ENCODE measurements at places on chromosomes 12 and 14.
A peak's percentile ranks its signal among the peaks of the same experiment; 100 is the strongest.

- no peak for DNase-seq
Measured at GRCh38 chr14:91243074-91243471, 1.4 kb downstream of the GPR68 start.

GRCh38 chr14:59870277-59871165 is at the start of gene RTN1:
RTN1 (minus strand) TSS chr14:59870776; CDS start chr14:59870630, 146 bp downstream.
- peak; percentile 6 for DNase-seq

DNA sequence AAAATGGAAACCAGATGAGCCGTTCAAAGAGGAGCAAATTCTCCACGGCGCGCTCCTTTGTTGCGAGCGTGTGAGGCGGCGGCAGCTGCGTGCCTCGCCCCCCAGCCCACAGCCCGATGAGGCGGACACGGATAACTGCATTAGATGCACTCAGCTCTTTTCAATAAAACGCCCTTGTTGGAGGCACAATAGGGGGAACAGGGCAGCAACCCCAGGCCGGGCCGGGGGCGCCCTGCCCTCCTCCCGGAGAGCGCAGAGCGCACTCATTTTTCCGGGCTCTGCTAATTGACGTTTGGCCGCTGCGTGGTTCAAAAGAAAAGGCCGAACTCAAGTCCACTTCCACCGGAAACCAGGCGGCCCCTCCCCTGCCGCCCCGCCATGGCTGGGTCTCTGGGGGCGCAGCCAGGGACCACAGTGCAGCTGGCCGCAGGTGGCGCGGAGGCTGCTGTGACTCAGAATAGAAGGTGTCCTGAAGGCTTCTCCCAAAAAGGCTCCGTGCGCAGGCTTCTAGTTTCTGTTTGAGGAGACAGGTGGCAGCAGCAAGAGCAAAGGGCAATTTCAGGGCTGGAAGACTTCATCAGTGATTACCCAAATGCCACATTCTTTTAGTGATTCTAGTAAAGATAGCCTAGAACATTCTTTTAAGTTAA is 29.0 kb upstream of the SMOC1 start:
- no peak for DNase-seq

- no peak for DNase-seq
Measured at GRCh38 chr12:94676031-94676641, 25.8 kb upstream of the TMCC3 start.

DNA sequence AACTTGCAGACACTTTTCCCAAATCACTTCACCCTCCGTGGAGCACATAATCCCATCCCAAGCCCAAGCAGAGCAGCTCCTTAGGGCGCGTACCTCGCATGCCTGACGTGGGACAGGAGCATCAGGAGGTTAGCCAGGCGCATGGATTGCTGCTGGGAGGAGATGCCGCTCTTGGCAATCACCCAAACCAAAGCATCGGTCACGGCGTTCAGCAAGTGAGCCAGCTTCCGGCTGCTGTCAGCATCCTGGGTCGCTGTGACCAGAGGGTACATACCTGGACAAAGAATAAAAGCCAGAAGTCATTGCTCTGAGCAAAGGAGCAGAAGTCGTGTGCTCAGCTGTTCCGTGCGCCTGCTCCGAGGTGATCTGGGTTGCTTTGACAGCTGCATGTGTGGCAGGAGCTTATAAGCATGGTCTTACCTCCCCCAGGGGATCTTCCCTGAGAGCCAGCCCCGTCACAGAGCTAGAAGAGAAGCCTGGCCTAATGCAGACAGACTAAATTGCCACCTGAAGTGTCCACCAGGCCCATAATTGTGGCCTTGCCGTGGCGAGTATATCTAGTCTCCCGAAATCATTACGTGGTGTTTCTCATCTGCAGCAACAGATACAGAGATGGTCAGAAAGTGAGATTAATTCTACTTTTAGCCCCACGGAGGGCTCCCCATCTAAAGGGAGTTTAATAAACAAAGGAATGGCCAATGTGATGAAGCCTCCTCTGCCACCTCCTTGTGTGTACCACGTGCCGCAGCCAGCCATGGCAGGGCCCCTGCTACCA is 59.1 kb downstream of the ESR2 start:
- DNase-seq = no peak

GRCh38 chr12:44574586-44574985 is 301.5 kb downstream of the NELL2 start:
- no peak for DNase-seq

GRCh38 chr14:58778202-58778601 is 140.4 kb downstream of the DACT1 start:
- DNase-seq = no peak

DNA sequence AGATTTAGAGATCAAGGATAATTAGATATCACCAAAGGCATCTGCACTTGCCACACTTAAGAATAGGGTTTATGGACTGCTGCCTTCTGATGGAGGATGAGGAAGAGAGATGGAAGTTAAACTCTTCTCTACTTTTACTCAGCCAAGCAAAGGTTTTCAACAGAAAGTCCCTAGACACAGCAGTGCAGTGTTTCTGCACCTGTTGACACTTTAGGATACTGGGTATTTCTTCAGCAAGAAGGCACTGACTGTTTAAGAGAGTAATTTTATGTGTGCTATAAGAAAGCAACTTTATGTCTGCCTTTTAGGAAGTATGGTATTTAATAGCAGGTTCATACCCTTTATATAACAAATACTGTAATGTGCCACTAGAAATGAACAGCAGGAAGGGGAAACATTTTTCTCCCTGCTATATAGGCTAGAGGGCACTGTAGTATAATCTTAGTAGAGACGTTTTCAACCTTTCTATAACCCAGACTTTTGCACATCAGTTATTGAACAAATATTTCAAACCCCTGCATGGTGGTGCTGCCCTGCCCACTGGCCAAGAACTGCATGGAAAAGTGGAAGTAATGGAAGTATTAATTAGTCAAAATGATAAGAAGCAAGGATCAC is 225.0 kb upstream of the GRIP1 start:
- DNase-seq = no peak

- no peak for DNase-seq
Measured at GRCh38 chr12:78407722-78408121, 456.9 kb upstream of the SYT1 start.

GRCh38 chr14:105549481-105549880 is 23.1 kb downstream of the TMEM121 start:
- no peak for DNase-seq

GRCh38 chr12:2111826-2112225 is 59.0 kb downstream of the CACNA1C start:
- no peak for DNase-seq

DNA sequence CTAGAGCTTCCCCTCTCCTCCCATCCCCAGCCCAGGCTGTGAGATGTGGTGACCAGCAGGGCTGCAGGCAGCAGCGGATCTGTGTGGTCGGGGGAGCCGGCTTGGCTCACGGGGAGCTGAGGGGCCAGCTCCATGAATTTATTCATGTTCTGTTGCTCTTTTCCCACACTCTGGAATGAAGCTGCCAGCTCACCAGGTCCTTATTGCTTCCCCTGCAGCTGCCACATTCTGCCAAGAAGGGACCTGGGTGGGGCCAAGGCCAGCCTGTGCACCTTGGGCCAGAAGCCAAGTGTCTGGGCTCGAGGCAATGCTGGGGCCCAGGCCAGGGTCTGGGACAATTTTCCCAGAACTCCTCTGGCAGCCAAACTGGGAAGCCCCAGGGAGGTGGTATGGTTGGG is 2.5 kb upstream of the C1QL4 start:
- DNase-seq = no peak

DNA sequence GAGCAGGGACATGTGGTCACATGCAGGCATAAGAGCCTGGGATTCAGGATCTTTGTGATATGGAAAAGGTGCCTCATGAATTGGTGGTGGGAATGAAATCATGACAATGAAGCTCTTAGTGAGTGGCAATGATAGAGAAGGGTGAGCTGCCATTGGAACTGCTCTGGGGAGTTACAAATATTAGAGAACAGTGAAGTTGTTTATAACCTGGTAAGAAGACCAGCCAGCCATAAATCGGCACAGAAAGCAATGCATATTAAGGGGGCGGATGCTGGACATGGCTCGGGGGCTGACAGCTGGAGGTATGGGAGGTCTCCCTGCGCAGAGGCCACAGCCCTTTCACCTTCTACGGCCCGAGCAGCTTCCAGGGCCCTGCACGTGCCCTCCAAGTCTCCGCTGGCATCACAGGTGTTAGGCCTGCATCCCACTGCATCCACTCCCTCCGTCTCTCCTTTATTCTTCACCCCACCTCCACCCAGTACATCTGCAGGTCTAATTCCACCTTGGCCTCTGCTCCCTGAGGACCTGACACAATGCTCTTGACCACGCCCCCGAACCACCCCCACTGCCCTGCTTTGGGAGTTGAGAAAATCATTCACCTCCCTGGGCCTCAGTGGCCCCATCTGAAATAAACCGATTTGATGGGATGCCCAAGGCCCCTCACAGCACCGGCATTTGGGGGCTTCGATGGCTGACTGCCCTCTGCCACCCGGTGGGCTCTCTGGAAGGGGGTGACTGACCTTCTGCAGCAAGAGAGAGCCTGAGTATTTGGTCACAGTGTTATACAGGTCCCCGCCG is 4.1 kb downstream of the CACNA2D4 start:
- DNase-seq = no peak

DNA sequence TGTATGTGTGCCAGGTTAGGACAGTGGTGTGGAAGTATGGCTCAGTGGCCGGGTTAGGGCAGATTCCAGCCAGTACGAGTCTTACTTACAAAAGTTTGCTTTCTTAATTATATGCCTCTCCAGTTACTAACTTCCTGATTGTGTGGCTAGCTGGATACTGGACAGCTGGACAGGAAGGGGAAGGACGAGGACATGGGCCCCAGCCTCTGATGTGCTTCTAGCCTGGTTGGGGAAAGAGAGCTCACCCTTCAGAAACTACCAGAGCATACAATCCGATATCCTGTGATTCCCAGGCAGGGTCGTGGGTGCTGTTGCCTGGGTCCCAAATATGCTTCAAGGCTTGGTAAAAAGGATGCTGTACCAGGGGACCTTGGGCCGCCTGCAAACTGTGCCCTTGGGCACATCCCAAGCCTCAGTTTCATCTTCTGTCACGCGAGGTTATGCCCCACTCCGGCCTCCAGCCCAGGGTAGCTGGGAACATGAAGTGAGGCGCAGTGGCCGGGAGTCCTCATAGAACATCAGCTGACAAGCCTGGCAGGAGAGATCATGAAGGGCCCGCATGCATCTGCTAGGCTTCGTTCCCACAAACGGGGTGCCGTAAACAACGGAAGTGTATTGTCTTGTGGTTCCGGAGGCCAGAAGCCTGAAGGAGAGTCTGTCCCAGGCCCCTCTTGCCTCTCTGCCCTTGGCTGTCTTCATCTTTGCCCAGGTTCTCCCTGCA is 23.2 kb upstream of the RIN3 start:
- DNase-seq = no peak

- DNase-seq = no peak
Measured at GRCh38 chr12:51242876-51243275, 4.2 kb downstream of the DAZAP2 start.

DNA sequence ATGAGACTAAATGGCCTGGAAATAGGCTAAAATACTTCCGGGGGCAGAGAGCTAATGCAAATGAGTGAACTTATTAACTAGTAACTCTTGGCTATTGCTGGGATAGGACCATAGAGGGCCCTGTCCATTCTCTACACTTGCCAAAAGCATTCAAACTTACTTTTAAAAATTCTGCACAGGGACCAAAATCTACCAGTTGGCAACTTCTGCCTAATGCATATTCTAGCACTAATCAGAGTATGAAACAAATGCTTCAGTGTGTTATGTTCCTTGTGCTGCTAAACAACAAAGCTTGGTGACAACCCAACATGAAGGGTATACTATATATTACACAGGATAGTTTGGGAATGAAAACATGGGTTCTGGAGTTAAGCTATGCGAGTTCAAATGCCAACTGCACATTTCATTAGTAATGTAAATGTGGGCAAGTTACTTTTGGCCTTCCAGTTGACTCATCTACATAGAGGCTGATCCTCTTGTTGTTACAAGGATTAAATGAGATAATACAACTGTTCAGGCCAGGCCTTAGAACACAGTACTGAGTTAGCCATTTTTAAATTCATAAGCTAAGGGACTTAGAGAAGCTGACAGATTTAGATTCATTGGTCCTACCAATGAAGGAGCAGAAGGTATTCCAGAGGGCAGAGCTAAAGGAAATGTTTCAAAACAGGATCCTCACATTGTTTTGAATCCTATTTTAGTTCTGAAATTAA is 32.4 kb downstream of the HIGD1C start:
- no peak for DNase-seq

GRCh38 chr12:3464561-3464960 is 26.4 kb upstream of the PRMT8 start:
- DNase-seq = no peak

GRCh38 chr14:74682169-74682952 is 30.5 kb downstream of the AREL1 start:
- DNase-seq = no peak

DNA sequence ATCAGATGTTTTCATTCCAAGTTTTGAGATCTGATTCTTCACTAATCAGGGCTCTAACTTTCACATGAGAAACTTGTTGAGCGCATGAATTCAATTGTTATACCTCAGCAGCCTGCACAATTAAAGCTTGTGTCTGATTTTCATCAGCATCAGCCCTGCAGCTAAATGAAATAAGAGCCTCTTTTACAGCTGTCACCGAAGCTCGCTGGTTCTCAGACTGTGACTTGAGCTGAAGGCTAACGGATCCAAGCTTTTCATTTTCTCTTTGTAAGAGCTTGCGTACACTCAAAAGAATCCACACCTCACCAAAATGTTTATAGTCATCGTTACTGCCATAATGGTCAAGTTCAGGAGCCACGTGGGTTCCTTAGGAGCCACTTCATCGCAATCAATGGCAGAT is 65.5 kb upstream of the BEGAIN start:
- no peak for DNase-seq

GRCh38 chr12:41361738-41362137 is 173.6 kb downstream of the PDZRN4 start:
- DNase-seq = no peak

GRCh38 chr14:49008363-49008762 is 577.8 kb downstream of the RPS29 start:
- DNase-seq = no peak

DNA sequence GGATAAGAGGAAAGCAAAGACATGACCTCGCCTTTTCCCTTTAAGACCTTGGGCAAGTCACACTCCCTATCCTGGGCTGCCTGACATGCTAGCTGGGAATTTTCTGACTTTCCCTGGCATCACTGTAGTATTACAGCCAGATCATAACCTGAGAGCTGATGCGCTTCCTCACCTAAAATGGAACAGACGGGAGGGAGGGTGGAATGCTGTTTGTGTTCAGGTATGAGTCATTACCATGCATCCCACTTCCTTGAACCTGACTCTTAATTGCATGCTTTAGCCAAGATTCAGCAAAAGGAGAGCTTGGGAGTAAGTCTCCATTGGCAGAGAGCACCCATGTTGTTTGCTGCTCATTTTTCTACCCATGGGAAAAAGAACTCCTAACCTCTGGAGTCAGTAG is 156.5 kb downstream of the KCNK10 start:
- DNase-seq = no peak

DNA sequence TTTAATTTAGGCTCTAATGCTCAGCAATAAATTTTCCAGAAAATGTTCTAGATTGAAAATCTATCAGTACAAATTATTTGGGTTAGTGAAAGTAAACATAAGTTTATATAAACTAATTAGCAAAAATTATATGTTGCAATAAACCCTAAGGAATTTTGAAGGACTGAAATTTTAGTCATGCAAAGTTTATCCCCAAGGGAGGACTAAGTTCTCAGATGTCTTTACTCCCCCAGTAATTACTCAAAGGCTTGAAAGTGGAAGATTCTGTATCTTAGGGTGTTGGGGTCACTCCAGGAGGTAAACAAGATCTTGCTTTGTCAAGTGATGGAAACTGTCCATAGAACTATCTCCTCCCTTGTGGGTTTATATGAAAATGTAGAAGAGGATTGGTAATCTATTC is 183.7 kb downstream of the AKAP6 start:
- no peak for DNase-seq

GRCh38 chr14:96204151-96205058 is at the start of gene BDKRB2:
BDKRB2 (plus strand) TSS chr14:96204839; CDS start chr14:96237108, 32,269 bp downstream.
- DNase-seq = peak; percentile 18
